NCI-H2081 treated with DMSO at 0.1 percent for 48 hours (cell line): ENCODE measurements at places on chromosomes 7 and 10.

- no peak for DNase-seq
Observed at GRCh38 chr10:22317076-22317370, 835 bp downstream of the COMMD3 start.

- DNase-seq: no peak
Observed at GRCh38 chr10:12109286-12109685, 20.2 kb upstream of the SEC61A2 start.

GRCh38 chr10:126042354-126042753, 146.0 kb downstream of the FANK1 start:
- no peak for DNase-seq

- DNase-seq: no peak
Observed at GRCh38 chr7:139873593-139874301, 44.7 kb downstream of the TBXAS1 start.

DNA sequence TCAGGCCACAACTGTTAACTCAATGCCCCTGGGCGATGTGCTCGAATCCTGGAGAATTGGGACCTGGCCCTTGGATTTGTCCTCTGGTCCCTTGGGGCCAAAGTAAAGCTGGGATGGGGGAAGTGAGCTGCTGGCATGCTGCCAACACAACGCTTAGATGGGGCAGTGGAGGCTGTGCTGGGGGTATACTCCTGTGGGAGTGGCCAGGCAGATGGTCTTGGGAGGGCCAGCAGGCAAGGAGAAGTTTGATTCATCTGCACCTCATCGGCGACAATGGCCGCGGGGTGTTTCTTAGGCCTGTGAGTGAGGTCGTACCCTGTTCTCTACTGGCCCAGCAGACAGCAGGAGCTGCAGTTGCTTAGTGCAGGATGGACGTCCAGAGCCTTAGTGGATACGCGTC, 139.0 kb upstream of the MTPN start:
- DNase-seq: no peak

GRCh38 chr7:106152313-106152665, 40.2 kb upstream of the SYPL1 start:
- no peak for DNase-seq

GRCh38 chr7:154652564-154652963, 350.4 kb downstream of the PAXIP1 start:
- no peak for DNase-seq

- DNase-seq: no peak
Observed at GRCh38 chr10:72334825-72335393, 19.8 kb downstream of the DNAJB12 start.

DNA sequence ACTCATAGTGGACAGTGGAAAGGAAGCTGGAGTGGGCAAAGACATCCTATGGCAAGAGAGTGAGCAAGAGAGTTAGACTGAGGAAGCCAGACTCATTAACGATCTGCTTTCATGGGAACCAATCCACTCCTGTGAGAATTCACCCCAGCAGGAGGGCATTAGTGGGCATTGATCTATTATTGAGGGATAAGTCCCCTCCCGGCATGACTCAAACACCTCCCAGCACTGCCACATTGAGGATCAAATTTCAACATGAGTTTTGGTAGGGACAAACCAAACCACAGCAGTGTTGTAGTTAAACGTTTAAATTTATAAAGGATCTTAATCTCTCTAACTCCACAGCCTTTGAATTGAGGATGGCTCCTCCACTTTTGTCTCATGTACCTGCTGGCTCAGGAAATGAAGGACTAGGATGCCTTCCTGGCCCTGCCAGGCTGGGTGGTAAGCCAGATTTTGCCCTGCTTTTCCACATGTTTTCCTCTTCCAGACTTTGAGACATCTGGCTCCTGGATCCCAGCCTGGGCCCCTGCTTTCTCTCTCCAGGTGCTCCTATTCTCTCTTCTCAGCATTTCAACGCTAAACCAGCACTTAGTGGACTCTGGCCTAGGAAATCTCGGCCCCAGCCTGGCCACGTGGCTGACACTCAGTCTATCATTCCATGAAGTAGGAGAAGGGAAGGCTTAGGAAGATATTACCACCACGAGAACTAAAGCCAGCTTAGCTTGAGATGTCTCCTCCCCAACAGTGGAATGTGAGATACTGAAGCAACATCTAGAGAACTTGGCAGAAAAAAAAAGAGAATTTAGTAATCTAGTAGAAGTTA, 96.5 kb upstream of the PIP4K2A start:
- DNase-seq: no peak

- DNase-seq: no peak
Observed at GRCh38 chr7:87213811-87214210, 5.7 kb downstream of the TMEM243 start.

DNA sequence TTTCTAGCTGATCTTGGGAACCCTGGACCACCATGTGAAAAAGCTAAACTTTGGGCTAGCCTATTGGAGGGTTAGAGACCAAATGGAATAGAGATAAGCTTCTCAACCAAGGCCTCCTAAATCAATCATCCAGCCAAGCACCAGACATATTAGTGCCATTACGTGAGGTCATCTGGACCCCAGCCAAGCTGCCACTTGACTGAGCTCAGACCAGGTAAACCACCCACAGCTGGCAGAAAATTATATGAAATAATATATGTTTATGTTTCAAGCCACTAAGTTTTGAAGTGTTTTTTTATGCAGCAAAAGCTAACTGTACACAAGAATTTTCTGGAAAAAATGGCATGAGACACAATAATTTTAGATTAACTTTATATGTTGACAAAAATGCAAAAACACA, 82.6 kb upstream of the PCGF5 start:
- DNase-seq: no peak

DNA sequence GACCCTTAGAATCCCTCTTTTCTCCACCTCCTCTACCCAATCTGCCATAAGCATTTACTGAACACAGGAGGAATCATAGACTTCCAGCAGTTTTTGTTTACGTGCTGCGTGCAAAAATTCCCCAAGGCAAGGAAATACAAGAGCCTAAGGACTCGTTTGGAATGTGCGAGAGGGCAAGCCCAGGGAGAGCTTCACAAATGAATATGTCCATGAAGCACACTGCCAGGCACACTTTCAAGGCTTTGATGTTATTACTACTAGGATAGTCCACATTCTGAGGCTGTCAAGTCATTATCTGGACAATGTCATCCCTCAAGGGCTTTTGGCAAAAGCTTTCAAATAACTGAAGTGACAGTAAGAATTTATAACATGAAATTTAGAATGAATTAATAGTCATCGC, 214.7 kb upstream of the TBX20 start:
- no peak for DNase-seq

DNA sequence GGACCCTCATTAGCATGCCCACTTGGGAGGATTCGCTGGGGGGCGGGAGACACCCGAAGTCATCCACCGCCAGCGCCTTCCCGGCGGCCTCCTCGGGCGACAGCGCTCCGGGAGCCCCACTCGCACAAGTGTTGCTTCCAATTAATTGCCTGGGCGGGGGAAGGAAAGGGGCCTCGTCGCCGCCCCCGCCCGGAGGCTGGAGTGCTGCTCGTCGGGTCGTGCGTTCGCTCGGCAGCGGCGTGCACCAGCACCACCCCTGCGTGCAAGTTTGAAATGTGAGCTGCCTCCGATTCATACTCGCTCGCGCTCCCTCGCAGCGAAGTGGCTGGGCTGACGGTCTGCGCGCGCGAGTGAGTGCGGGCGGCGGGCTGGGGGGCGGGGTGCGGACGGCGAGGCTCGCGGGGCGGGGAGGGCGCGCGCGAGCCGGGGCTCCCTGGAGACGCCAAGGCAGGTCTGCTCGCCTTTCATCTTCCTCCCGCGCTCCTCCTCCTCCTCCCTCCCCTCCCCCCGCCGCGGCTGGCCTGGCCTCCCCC, 104.6 kb upstream of the PPIF start:
- no peak for DNase-seq
